SHP77 (cell line): ENCODE measurements at places on chromosomes 6 and 20.

DNA sequence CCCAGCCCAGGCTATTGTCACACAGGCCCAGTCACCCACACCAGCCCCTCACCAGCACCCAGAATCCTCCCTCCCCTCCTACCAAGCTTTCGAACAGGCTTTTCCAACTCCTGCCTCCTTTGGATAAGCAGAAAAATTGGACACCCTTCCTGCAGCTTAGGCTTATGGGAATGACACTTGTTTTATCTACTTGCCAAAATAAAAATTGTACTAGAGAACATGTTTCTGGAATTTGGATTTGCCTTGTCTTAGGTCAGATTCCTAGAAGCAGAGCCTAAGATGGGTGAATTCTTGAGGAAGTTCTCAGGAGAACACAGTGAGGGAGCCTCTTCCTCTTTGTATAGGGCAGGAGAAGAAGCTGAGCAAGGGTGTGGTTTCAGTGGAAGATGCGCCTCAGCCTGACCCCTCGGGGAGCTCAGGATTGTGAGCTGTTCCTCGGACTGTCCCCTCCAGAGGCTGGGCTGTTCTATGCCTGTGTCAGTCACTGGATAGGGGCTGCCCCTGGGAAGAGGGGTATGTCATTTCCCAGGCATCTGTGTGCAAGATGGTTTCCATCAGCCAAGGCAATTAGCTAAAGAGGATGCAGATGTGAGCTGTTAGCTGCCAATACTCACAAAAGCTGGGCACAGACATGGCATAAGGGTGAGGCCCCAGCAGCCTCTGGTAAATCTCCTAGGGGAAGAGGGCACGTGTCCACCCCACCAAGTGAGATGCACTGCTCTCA is 33.9 kb downstream of the ITPR3 start:
- no peak for DNase-seq

DNA sequence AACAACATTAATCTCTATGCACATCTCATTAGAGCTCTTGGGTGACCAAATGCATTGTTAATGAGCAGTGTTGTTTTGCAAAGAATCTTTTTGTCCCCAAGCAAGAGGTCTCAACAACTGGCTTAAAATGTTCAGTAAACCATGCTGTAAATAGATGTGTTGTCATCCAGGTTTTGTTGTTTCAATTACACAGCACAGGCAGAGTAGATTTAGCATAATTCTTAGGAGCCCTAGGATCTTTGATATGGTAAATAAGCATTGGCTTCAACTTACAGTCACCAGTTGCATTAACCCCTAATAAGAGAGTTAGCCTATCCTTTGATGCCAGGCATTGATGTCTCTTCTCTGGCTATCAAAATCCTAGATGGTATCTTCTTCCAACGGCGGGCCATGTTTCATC is 23.3 kb downstream of the NUP153 start:
- DNase-seq, result no peak

- DNase-seq, result no peak
These were observed 109.2 kb downstream of the ARID1B start for GRCh38 chr6:156886409-156886808.

GRCh38 chr20:23212464-23212995 is 126.4 kb upstream of the CD93 start:
- DNase-seq, result no peak

DNA sequence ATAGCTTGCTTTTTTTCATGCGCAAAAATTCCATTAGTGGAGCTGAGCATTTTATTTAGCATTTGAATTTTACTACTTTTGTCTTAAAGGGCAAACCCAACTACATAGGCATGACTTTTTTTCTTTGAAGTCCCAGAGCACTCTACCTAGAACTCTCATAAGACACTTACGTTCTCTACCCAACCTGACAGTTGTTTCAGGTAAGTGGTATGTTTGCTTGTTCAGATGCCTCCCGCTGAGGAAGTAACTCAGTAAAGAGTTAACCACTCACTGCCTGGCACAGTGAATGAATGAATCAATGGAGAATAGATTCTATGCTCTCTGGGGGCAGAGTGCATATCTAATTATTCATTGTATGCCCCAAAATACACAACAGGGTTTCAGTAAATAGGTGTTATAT is 212.3 kb upstream of the PRDM1 start:
- no peak for DNase-seq

- no peak for DNase-seq
These were observed 64.6 kb downstream of the CDH26 start for GRCh38 chr20:60022849-60023248.

GRCh38 chr6:6918216-6918983 is 189.4 kb upstream of the RREB1 start:
- DNase-seq, result no peak

- DNase-seq, result no peak
These were observed 6.0 kb upstream of the NPBWR2 start for GRCh38 chr20:64113444-64113775.

DNA sequence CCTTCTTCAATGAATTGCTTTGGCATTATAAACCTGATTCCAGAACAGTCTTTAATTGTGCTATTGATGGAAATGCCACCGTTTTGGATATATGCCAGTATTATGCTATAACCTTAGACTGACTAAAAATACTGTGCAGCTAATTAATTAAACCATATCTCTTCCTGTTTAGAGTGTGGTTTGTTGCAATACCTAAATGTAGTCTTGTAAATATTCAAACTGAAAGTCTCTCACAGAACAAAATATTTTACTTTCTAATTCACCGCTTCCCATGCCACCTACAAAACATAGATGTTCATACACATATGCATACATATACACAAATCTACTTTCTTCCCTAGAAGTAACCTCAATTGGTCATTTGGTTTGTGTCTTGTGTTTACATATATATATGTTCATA is 126.6 kb downstream of the SIM1 start:
- no peak for DNase-seq

DNA sequence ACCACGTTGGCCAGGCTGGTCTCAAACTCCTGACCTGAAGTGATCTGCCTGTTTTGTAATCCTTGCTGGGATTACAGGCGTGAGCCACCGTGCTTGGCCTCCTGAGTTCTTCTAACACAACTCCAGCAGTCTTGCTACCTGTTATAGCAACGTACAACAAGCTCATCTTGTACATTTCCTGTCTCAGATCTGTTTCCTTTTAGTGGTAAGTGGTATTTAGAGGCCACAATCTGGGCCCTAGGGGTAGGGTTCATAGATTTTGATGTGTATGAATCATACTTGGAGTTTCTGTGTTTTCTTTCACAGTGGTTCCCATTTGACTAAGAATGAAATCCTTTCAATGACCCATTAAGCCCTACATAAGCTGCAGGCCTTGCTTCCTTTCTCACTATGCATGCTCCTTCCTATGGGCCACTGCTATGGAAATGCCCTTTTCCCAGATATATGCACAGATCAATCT is 27.1 kb upstream of the SYNCRIP start:
- DNase-seq, result no peak

DNA sequence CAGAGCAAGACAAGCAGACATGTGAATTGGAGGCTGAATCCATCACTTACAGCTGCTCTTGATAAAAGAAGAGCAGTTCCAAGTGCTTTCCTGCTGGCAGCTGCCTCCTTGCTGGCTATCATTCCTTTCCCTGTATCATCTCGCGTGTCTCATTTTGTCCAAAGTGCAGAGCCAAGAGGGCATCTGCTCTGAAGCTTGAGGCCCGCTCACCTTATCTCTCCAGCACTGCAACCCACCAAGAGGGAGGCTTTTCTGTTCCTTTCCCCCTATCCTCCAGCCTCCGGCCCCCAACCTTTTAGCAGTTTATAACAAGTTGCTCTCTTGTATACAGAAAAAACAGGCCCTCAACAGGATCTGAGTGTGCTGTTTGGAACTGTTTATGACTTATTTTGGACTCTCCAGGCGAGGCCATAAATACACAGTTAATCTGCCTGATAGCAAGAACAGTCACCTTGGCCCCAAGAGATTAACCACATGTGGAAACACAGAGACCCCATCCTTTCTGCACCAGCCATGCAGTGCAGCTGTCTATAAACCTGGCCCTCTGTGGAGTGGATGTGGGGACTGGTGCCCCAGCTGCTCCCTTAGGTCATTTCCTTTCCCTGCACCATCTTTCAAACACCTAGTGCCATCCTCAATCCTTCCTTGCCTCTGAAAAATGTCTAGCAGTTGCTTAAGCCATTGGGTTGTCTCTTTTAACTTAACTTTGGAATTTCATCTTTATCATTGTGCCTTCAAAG is 172.5 kb upstream of the FERMT1 start:
- no peak for DNase-seq

- DNase-seq, result no peak
These were observed 2.3 kb upstream of the SERPINB6 start for GRCh38 chr6:2973676-2974075.

DNA sequence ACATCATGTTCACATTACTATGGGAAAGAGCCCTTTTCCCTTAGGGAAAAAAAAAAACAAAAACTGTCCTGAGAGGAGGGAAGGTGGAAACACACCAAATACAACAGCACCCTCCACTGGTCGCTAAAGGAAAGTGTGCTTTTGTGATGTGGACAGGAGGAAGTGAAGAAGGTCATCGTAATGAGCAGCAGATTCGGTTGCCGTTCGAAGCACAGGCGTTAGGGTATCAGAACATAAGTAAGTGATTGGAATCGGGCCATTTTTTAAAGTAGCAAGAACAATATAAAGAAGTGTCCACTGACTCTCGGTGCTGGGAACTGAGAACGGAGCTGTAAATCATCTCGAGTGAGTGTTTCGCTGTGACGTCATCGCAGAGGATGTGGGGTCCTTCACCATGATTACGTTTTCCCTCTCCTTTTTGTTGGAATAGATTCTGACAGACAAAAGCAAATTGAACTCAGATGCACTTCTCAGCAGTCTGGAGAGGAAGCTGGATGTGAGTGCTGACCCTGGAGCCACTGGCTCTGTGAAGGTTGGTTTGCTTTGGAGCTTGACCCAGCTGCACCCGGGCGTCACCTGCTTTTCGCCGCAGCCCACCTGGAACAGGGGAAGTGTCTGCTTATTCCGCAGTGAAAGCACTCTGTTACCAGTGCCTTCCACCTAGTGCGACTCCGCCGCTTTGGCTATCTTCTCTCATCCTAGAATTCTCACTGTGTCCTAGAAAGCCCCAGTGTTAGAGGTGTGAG is 203.6 kb upstream of the GMDS start:
- DNase-seq, result peak; percentile 99

- peak; percentile 57 for DNase-seq
These were observed 5.5 kb downstream of the BFSP1 start for GRCh38 chr20:17525650-17526049.

DNA sequence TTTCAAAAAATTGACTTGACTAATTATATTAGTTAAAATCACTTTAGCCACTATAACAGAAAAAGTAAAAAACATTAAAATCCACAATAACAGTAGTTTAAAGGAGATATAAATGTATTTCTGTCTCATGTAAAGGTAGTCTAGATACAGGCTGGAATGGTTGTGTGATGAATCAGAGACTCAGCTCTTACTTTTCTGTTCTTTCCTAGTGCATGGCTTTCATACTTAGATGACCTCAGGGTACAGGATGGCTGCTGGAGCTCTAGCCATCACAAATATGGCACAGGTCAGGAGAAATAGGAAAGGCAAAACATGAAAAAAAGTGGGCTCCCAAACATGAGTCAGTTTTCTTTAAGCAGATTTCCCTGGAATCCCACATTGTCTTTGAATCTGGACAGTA is 157.7 kb upstream of the FLRT3 start:
- DNase-seq, result no peak

DNA sequence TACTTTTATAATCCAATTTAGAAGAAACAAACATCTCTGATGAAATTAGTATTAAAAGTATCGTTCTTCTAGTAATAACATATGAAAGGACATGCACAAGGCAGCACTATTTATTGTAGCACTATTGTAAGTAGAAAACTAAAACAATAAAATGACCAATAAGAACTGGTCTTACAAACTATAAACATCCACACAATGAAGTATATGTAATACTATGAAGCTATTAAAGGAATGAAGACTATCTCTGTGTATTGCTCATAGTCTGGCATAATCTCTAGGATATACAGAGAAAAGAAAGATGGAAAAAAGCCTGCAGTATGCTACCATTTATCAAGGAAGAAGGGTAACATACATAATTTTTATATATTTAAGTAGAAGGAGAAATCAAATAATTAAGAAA is 16.7 kb downstream of the LCA5 start:
- DNase-seq, result no peak

DNA sequence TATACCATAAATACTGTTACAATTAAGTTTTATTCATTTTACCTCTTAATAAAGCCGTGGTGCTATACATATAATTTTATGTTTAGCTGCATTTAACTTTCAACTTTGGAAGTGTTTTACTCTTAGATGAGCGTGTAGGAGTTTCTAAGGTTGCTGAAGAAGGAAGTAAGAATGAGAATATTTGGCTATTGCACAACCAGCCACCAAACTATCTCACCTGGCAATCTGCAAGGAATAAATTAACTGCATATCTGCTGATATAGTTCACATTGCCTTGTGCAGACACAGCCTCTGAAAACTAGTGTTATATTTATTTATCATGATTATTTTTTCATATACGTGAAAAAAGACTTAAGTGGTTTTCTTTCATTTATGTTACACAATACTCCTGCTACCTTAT is 230.4 kb downstream of the PLCB1 start:
- DNase-seq, result no peak

- peak; percentile 89 for DNase-seq
These were observed 27.3 kb downstream of the CDK5RAP1 start for GRCh38 chr20:33373735-33374605.

DNA sequence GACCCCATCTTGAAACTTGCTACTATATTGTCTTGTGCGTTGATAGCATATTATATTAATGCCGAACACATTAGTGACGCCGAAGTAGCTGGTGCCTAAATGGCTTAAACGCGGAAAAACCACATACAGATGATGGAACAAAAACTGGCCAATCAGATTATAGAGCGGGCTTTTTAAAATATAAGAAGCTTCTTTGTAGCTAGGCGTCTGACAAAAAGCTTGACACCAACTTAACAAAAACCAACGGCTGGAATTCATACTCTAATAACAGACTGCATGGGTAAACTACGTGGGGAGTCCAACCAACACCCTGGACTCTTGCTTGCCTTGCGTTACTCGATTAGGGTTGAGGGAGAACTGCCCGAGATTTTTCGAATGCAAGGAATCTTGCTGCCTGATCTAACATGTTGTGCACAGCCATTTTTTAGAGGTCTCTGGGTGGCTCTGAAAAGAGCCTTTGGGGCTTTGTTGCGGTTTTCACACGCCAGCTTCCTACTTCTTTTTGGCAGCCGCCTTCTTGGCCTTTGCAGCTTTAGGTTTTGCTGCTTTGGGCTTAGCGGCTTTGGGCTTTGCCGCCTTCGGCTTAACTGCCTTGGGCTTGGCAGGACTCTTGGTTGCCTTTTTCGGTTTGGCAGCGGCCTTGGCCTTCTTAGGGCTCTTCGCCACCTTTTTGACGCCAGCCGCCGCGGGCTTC is 45.7 kb downstream of the OR2B2 start:
- peak; percentile 67 for DNase-seq

GRCh38 chr6:151914484-151914883 is 107.0 kb downstream of the ESR1 start:
- no peak for DNase-seq
